ENCODE measurements at places on chromosomes 2 and 18.

DNA sequence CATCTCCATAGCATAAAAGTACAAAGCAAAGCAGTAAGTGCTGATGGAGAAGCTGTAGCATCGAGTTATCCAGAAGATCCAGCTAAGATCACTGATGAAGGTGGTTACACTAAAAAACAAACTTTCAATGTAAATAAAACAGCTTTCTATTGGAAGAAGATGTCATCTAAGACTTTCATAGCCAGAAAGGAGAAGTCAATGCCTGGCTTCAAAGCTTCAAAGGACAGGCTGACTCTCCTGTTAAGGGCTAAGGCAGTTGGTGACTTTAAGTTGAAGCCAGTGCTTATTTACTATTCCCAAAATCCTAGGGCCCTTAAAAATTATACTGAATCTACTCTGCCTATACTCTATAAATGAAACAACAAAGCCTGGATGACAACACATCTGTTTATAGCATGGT lies 44.0 kb downstream of the METTL8 start:
- DNase-seq = no peak

GRCh38 chr18:57527556-57528229 lies 58.8 kb downstream of the FECH start:
- no peak for DNase-seq

DNA sequence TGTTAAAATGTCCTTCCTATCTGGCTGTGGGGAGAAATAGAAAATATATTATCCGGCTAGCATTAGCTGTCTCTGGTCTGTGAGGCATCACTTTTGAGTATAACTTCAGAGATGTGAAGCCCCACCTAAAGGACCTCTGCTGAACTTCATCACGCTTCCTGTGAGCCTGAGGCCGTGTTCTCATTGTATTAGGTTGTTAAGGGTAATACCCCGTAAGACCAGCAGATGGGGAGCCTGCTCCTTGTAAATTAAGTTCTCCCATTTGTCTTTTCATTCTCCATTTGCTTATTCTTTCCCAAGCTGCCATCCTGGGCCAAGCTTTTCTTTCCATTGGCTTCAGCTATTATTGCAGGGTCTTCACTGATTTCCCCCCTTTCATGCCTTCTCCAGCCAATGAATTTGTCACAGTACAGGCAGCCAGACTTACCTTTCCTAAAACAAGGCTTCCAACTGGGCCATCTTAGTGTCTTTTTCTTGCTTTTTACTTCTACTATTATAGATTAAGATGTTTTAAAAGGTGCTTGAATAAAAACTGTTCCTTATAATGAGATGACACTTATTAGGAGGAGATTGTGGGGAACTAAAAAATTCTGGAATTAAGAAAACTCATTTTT lies 12.4 kb downstream of the NIF3L1 start:
- DNase-seq = peak; percentile 68

GRCh38 chr2:224724331-224724730 lies 8.2 kb upstream of the CCDC195 start:
- DNase-seq = no peak

DNA sequence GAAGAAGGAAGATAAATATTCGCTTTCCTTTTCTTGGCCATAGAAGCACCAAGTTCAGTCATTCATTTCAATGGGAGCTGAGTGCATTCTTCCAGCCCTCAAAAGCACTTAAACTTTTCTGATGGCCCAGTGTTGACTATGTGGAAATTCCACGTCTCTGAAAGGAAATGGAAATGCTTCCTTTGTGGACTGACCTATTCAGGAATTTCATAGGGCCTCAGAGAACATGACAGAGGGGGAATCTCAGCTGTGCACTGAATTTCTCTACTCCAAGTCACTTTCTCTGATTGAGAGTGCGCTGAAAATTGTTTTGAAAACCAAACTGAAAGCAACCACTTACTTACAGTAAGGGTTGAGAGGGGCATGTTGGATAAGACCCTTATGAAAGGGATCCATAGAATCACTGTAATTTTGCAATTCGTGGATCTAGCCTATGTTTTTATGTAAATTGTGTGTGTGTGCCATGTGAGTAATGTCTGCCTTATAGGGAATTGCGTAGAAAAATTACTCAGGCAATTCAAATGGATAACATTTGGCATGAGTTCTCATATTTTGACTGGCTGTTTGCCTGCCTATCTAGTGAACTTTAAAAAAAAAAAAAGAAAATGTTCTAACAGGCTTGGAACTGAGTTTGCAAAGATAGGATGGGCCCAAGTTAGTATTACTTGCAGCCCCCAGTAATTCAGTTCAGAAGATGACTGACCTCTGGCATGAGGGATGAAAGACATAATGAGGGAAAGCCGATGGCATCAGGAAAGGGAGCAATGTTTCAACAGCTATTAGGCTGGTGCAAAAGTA lies 437.0 kb downstream of the PTPRM start:
- no peak for DNase-seq

DNA sequence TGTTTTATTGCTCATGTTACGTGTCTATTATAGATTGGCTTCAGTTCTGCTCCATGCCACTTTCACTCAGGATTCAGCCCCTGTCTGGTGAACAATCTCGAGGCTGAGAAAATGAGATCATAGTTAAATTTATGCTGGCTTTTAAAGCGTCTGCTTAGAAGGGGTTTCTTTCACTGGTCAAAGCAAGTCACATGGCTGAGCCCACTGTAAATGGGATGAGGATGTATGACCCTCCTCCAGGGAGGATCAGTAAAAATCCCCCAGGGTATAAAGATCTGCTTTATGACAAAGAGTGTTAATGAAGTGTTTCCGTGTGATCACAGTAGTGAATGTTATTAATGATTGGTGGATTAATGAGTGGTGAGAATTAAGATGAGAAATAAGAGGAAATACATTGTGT lies 6.2 kb upstream of the PLCL1 start:
- DNase-seq = no peak

Data from activated T-helper 1 cell treated with anti-CD3 and anti-CD28 coated beads, Interleukin-12 subunit alpha, Interleukin-12 subunit beta, Interleukin-2, Interleukin-4 antibody, amounts not matched to agents 30 ng/mL and 10 ng/mL and 1 ng/mL, durations not matched to agents 14 hours and 24 hours and 36 hours (primary cell).